ENCODE measurements at places on chromosomes 6 and 20.

DNA sequence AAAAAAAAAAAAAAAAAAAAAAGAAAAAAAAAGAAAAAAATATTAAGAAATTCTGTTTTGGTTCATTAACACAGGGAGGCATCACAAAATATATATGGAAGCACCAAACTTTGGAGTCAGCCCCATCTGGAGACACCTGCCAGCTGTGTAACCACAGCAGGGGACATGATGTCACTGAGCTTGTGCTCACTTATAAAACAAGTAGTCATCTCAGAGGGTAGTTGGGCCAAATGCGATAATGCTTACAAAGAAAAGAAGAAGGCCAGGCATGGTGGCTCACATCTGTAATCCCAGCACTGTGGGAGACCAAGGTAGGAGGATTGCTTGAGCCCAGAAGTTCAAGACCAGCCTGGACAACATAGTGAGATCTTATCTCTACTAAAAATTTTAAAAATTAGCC, 1.1 kb upstream of the BNIP5 start:
- no peak for DNase-seq

GRCh38 chr6:43669922-43670622, 17.5 kb downstream of the MRPS18A start:
- no peak for DNase-seq

GRCh38 chr20:11986954-11987353, 69.3 kb downstream of the BTBD3 start:
- no peak for DNase-seq

- no peak for DNase-seq
Measured at GRCh38 chr6:125008261-125008703, 46.0 kb downstream of the RNF217 start.

DNA sequence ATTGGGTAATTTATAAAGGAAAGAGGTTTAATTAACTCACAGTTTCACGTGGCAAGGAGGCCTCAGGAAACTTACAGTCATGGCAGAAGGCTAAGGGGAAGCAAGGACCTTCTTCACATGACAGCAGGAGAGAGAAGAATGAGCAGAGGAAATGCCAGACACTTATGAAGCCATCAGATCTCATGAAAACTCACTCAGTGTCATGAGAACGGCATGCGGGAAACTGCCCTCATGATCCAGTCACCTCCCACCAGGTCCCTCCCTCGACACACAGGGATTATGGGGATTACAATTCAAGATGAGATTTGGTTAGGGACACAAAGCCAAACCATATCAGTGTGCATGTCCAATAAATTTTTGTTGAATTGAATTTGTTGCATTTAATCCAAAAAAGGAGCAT, 52.0 kb downstream of the ECT2L start:
- no peak for DNase-seq

- DNase-seq: no peak
Measured at GRCh38 chr6:99305021-99305554, 44.4 kb downstream of the FAXC start.

DNA sequence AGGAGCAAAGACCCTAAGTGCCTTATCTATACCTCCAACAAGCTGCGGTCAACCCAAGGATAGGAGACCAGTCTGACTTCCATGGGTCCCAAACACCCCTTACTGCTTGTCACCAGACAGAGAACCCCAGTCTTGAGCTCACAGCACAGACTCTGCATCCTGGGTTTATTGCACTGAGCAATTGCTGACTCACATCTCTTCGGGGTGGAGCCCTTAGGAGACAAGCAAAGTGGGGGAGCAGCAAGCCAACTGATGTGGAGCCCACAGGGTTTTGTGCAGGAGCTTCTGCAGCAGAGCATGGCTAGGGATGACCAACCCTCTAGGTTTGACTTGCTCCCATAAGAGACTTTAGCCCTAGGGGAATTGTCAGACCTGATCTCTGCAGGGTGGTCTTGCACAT, 38.6 kb upstream of the EYS start:
- no peak for DNase-seq

- DNase-seq: no peak
Measured at GRCh38 chr20:19958219-19958618, 58.9 kb upstream of the NAA20 start.

GRCh38 chr6:76701610-76702009, 629.1 kb upstream of the IMPG1 start:
- DNase-seq: no peak

GRCh38 chr20:41361757-41362747, 4.6 kb downstream of the EMILIN3 start:
- DNase-seq: no peak

DNA sequence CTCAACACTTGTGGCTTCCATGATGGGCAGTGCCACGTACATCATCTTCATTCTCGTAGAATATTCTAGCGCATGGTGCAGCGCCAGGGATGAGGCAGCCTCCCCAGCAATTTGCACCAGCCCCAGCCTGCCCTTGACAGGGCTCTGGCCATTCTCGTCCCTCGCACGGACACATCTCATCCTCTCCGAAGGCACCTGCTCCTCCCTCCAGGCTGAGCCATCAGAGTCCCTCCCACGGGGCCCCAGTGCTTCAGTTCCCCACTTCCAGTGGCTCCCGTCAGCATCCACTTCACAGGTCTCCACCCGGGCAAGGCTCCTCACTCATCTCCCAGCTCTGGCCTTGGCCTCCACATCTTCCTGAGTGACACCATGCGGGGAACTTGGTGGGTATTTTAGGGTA, 13.3 kb upstream of the PHACTR3 start:
- DNase-seq: no peak

DNA sequence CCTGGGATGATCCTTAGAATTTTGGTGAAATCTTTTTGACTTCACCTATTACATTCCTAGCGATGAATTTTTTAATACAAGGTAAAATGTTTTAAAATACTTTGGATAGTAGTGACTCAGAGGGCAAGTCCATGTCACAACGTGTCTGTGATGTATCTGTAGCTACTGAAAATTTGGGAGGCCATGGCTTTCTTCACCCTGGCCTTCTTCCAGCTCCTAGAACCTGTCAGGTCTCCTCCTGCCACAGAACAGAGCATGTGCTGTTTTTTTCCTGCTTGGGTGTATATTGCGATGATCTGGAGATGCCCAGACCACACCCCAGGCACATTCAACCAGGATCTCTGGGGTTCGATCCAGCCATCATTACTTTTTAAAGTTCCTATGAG, 194.4 kb downstream of the BTBD3 start:
- no peak for DNase-seq

GRCh38 chr20:47201074-47201730, 155.3 kb downstream of the ZMYND8 start:
- no peak for DNase-seq

DNA sequence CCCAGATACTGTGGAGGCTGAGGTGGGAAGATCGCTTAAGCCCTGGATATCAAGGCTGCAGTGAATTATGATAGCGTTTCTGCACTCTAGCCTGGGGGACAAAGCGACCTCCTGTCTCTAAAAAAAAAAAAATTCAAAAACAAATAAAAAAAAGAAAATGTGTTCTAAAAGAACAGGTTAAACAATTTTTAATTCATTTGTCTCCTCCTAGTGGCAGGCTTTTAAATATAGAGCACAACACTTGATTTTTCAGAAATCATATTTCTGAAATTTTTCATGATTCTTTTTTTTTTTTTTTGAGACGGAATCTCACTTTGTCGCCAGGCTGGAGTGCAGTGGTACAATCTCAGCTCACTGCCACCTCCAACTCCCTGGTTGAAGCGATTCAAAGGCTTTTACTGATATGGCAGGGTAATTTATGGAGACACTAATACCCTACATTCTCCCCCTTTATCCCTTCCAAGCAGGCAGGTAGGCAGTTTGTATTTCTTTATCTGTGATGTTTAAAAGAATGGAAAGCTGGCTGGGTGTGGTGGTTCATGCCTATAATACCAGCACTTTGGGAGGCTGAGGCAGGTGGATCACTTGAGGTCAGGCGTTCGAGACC, 8.7 kb upstream of the GTF3C6 start:
- DNase-seq: no peak

DNA sequence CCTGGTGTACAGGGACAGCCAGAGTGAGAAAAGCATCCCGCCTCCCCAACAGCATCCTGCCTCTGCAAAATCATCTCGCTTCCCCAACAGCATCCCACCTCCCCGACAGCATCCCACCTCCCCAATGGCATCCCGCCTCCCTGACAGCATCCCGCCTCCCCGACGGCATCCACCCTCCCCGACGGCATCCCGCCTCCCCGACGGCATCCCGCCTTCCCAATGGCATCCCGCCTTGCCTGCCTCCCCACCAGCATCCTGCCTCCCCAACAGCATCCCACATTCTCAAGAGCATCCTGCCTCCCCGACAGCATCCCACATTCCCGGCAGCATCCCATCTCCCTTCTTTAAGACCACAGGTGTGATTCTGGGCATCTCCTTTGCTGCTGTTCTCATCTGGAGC, 46.0 kb upstream of the NXT1 start:
- DNase-seq: no peak

DNA sequence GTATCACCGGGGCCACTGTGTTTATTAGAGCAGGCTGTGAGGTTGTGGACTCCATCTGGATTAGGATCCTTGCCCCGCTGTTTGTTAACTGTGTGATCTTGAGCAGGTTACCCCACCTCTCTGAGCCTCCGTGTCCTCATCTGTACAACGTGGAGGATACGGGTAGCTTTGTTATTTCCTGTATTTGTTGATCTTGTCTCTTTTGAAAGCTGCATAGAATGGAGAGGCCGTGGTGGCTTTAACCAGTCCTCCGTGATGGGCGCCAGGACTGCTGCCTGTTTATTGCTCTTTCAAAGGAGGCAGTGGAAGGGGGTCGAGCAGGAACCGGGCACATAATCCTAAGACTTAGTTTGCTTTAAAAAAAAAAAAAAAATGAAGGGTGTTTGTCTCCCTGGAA, 22.9 kb downstream of the BCAS4 start:
- no peak for DNase-seq

DNA sequence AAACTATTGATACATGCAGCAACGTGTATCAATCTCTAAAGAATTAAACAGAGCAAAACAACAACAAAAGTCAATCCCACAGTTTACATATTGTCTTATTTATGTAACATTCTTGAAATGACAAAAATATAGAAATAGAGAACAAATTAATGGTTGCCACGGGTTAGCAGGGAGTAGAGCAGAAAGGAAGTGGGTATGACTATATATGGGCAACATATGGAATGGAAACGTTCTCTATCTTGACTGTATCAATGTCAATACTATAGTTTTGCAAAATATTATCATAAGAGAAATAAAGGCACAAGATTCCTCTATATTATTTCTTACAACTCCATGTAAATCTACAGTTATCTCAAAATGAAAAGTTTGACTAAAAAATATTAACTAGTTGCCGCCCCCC, 12.8 kb downstream of the AK9 start:
- no peak for DNase-seq

GRCh38 chr6:13292774-13293173, 35.6 kb downstream of the TBC1D7 start:
- no peak for DNase-seq

- no peak for DNase-seq
Measured at GRCh38 chr6:138182939-138183789, 21.4 kb downstream of the ARFGEF3 start.

DNA sequence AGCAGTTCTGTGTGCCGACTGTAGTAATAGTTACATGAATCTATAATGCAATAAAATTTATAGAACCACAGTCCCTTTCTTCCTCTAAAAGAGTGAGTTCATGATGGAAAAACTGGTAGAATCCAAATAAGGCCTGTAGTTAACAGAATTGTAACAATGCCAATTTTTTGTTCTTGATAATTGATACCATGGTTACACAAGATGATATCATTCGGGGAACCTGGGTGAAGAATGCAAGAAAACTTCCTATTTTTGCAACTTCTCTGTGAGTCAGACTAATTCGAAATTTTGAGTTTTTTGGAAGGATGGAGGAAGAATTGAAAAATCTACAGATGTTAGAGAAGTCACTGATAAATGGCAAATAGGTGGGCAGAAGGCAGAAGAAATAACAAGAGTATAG, 381.8 kb downstream of the CDKAL1 start:
- no peak for DNase-seq

DNA sequence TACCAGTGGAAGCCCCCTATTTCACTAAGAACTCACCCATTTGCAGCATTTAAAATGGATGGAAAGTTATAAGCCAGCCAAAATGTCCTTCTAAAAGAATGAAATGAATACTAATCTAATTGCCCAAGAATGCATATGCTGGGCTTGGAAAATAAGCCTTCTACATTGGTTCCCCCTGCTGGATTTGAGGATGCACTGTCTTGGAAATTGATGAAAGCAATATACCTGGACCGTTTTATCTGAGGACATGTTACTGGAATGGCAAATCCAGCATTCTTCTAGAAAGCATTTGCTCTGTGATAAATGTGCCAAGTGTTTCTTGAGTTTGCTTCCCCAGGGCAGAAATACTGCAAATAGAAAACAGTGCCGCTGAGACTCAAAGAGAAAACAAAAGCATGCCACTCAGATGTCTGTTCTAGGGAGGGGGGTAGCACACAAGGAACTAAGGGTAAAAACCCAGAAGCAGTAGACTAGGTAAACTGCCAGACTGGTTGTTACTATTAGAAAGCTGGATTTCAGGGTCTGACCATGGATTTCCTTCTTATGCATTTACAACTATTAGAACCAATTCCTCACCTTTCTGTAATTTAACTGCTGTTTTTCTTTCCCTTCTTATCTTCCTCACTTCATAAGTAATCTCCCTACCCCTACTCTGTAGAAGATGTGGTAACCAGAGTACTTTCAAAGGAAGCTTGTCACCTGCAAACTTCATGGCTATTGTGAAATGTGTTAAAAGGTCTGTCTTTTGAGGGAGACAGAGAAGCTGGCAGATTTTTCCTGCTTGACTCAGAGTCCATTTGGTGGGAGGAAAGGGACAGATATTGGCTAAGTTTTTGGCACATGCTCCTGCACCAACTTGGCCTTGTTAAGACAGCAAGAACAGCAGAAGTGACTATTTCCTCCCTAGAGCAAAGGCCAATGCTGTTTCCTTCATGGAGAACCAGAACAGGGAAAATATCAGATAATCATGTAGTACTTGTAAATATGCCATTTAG, 642.6 kb downstream of the KIF16B start:
- DNase-seq: no peak

DNA sequence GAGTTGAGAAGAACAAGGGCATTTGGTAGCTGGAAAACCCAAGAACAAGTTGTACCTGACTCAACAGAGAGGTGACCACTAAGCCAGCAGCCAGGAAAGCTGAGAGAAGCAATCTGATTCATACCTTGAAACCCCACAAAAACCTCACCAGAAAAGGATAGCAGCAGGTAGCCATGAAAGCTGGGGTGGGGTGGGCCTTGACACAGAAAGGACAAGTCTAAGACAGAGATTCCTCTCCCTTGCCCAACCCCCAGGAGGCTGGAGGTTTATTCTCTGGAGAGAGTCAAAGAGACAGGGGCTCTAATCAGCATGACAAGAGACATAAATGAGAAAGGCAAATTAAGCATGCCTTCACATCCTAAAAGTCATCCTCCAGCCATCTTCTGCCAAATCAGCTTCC, 151.7 kb upstream of the DST start:
- DNase-seq: no peak

GRCh38 chr6:157879873-157880254, 56.8 kb downstream of the SNX9 start:
- no peak for DNase-seq

- no peak for DNase-seq
Measured at GRCh38 chr6:37569743-37570481, 70.2 kb upstream of the CCDC167 start.

DNA sequence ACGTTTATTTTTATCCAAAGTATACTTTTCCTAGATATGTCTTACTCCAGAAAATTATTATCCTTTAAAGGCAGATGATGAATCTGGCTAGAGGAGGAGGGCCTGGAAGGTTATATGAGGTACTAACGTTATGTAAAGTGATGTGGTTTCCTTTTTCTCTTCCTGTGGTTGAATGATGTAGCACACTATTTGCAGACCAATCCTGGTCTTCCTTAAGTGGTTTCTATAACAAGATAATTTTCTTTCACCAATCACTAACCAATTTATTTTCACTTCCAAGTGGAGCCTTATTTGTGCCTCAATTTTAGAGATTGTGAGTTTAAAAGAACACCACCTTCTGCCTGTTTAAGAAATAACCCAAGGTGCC, 154.6 kb upstream of the SOX4 start:
- DNase-seq: no peak
